ENCODE measurements at places on chromosomes 13 and 19.

DNA sequence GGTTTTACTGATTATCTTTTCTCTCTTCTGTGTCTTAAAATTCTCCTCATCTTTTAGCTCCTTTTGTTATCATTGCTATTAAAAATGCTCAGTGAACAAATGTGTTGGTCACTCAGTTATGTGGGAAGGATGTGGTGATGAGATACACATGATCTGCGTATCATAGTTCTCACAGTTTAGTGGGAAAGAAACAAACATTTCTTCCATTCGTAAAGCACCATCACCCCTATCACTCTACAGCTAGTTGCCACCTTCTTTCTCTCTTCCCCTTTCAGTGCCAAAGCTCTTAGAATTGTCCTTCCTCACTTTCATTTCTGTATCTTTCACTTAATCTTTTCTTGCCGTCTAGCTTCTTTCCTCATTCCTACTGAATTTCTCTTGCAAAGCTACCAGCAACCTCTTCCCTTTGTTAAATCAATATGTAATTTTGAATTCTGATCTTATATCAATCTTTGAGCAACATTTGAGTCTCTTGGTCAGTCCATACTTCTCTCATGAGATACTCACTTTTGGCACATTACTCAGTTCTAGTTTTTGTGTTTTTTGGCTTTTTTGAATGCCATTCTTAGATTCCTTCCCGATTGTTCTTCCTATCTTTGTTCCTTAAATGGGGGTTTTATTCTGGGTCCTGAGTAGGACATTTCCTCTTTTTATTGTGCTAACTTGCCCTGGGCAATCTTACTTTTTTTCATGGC, 122.3 kb downstream of the PCCA start:
- DNase-seq: no peak

GRCh38 chr13:69947582-69947981, 160.0 kb upstream of the ATXN8OS start:
- DNase-seq: no peak

DNA sequence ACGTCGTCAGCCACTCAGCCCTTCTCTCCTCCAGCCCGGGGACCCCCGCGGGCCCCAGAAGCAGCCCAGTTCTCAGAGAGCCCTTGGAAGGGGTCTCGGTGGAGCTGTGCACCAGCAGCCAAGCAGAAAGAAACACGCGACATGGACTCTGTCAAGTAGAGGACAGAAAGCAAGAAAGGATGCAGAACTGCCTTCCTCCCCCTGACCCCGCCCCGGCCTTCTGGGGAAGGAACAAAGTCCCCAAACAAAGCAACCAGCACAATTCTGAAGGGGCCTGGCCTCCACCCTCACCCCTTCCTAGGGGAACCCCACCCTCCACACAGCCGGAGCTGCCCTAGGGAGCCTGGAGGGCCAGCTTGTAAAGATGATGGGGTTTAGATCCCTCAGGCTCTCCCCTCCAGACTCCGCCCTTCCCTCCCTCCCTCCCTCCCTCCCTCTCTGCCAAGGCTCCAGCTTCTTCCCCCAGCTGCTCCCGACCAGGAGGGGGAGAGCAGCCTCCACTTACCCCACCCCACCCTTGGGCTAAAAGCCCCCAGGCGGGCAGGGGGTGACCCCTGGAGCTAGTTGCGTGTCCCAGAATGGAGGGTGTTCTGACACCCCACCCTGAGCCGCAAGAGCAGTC, 7.8 kb downstream of the LYL1 start:
- DNase-seq: no peak

- DNase-seq: no peak
Measured at GRCh38 chr19:44003461-44004009, 778 bp downstream of the ZNF230 start.

- no peak for DNase-seq
Measured at GRCh38 chr19:34188408-34188807, 16.1 kb downstream of the LSM14A start.

- no peak for DNase-seq
Measured at GRCh38 chr13:105816994-105817393, 718.5 kb downstream of the EFNB2 start.

DNA sequence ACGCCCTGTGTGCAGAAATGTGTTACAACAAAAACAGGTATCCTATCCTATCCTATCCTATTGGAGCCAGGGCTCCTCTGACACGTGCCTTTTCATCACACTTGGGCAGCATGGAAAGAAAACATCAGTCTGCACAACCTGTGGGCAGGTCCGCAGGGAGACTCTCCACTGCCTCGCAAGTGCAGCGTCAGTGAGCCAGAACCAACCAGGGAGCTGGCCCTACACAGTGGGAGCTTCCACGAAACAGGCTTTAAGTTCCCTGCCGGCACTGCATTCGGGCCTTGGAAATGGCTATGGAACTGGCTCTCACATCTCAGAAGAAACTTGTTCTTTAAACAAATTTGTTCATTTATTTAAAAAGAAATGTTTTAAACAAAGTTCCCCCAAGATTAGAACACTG, 49.5 kb downstream of the SLC7A1 start:
- DNase-seq: no peak

GRCh38 chr13:75749407-75749806, 113.3 kb downstream of the LMO7 start:
- no peak for DNase-seq

DNA sequence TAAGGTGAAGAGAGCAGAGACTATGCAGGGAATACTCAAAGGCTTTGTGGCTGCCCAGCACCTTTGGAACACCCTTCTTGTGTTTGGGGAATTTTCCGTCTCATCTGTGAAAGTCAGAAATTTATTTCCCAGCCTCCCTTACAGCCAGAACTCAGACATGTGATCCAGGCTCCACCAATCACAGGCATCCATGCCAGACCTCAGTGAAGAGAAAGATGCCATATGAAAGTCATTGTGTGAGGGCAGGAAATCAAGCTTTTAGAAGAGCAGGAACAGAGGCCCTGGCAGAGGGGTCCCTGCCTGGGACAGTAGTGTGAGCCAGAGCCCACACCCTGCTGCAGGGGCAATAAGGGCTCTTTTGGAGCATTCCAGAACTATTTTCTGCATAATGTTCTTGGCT, 12.1 kb downstream of the CCDC70 start:
- no peak for DNase-seq

GRCh38 chr13:80904386-80904785, 563.5 kb upstream of the SPRY2 start:
- no peak for DNase-seq

DNA sequence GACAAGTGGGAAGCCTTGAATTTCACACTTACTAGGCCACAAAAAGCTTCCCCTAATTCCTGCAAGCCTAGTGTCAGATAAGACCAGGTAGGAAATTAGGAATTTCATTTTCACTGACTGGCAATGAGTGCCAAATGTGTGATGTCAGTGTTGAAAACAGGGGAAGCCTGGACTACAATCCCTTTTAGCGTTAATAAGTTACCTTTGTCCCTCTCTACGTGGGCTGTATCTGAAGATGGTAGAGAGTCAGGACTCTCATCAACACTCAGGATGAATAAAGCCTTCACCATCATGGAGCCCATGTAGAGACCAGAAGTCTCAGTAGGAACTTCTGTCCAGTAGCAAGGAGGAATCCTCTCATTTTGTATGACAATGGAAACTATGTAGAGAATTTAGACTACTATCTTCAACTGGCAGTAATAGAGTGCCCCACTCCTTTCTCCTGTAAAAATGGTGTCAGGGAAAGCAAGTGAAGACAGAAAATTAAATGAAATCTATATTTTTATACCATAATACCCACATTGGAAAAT, 324.1 kb upstream of the KLHL1 start:
- no peak for DNase-seq

Data from stimulated activated CD4-positive, alpha-beta T cell treated with anti-CD3 and anti-CD28 coated beads, Interleukin-1b, Interleukin-23, amount 100 ng/mL, for 48 hours (primary cell).